ENCODE measurements at places on chromosomes 1 and 21. TPM values are rescaled to one million over a fixed set of nuclear protein-coding genes. Genes with fewer than 3 reads are reported as not detected.
A peak's percentile ranks its signal among the peaks of the same experiment; 100 is the strongest.

PLXNA2 gene
- total RNA-seq = 19.8 TPM

PCBP3 gene
- 8.5 TPM for total RNA-seq

RGL1 gene
- 37.7 TPM for total RNA-seq

SERPINC1 gene
- not detected for total RNA-seq

PTPRC gene
- total RNA-seq = 40.3 TPM

FAM177B gene
- total RNA-seq = not detected

SPRR2A gene
- not detected for total RNA-seq

PPIAL4G gene
- total RNA-seq = not detected

DNA sequence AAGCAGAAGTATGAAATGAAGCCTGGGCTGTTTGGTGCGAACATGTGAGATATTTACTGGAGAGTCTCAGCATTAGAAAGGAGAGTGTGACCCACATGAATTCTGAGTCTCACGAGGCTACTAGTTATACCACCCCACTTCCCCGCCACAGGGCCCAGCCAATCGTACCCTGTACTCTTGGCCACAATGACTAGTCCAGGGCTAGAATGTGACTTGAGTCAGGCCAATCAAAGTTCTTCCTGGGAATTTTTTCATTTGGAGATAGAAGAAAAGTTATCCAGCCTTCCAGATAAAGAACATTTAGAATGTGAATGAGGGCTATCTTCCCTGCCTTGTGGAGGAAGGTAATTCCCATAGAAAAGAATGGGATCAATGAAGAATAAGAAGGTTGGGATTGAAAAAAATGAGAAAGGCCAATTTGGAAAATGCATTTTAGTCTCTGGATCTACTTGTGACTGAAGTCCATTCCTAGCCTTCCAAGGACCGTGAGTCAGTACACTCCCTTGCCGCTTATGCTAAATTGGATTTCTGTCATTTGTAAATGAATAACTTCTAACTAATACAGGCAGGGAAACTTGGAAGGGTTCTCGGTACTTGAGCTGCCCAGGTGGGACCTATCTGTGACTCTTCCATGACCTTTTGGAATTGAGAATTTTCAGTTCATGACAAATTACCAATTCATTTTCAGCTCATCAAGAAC is 12.3 kb upstream of the RIMKLA start:
- no peak overlapping the region for H3K27ac ChIP-seq
- no peak for DNase-seq
- no peaks in the 10 kb centered on the region for H3K36me3 ChIP-seq
- H3K4me1 ChIP-seq = no peaks in the 10 kb centered on the region
- H3K27me3 ChIP-seq = no peaks in the 10 kb centered on the region

- no peaks in the 10 kb centered on the region for H3K4me1 ChIP-seq
- H3K36me3 ChIP-seq = no peaks in the 10 kb centered on the region
- no peak overlapping the region for H3K27ac ChIP-seq
- H3K4me3 ChIP-seq = no peak overlapping the region
- DNase-seq = no peak
- H3K27me3 ChIP-seq = no peaks in the 10 kb centered on the region
Measured at GRCh38 chr1:181219938-181220337, 131.4 kb downstream of the IER5 start.

DNA sequence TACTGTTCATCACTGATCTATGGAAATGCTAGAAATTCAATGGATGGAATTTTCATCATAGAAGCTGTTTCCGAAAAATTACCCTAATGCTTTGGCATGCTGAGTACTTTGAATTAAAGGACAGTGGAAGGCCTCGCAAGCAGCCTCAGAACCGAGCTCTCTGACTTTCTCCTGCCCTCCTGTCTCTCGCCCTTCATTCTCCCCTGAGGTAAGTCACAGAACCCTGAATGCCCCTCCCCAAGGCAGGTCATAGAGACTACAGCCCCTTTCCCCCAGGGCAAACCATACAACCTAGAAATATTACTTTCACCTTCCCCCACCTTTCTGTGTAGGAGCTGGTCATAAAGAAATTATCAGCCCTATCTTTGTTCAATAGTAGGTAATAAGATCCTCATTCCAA is 74.8 kb downstream of the LRIG2 start:
- peaks cover 7% of the 10 kb centered on the region for H3K4me1 ChIP-seq
- no peak overlapping the region for H3K27ac ChIP-seq
- H3K4me3 ChIP-seq = no peak overlapping the region
- DNase-seq = no peak
- no peaks in the 10 kb centered on the region for H3K36me3 ChIP-seq

- no peaks in the 10 kb centered on the region for H3K27me3 ChIP-seq
- no peaks in the 10 kb centered on the region for H3K36me3 ChIP-seq
- no peak for DNase-seq
- no peak overlapping the region for H3K27ac ChIP-seq
- H3K4me1 ChIP-seq = no peaks in the 10 kb centered on the region
Measured at GRCh38 chr1:18077657-18078215, 29.9 kb upstream of the IGSF21 start.

- peaks cover 52% of the 10 kb centered on the region for H3K36me3 ChIP-seq
- no peaks in the 10 kb centered on the region for H3K27me3 ChIP-seq
- no peak for DNase-seq
- H3K4me1 ChIP-seq = no peaks in the 10 kb centered on the region
- H3K4me3 ChIP-seq = no peak overlapping the region
Measured at GRCh38 chr21:36034211-36034913, 26.0 kb downstream of the SETD4 start.

- no peaks in the 10 kb centered on the region for H3K4me1 ChIP-seq
- H3K27ac ChIP-seq = no peak overlapping the region
- no peak for DNase-seq
Measured at GRCh38 chr1:70090875-70091274, 114.5 kb downstream of the LRRC40 start.

DNA sequence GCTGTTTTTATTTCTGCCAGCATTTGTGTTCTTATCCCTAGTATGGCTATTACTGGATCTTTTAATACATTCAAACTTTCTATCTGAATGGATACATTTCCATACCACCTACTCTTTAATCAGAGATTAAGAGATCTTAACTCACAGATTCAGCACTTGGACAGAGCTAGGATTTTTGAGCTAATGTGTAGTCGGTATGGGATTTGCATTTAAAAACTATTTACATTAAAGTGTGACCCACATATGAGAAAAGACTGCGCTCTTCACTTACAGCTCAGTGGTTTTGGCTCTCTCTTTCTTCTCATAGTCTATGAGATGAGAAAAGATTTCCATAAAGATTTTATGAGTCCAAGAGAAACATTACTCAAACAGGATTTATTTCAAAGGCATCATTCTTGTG is 16.4 kb downstream of the HMGB4 start:
- H3K4me3 ChIP-seq = no peak overlapping the region
- no peaks in the 10 kb centered on the region for H3K27me3 ChIP-seq
- H3K4me1 ChIP-seq = no peaks in the 10 kb centered on the region
- H3K36me3 ChIP-seq = no peaks in the 10 kb centered on the region
- no peak overlapping the region for H3K27ac ChIP-seq
- no peak for DNase-seq

DNA sequence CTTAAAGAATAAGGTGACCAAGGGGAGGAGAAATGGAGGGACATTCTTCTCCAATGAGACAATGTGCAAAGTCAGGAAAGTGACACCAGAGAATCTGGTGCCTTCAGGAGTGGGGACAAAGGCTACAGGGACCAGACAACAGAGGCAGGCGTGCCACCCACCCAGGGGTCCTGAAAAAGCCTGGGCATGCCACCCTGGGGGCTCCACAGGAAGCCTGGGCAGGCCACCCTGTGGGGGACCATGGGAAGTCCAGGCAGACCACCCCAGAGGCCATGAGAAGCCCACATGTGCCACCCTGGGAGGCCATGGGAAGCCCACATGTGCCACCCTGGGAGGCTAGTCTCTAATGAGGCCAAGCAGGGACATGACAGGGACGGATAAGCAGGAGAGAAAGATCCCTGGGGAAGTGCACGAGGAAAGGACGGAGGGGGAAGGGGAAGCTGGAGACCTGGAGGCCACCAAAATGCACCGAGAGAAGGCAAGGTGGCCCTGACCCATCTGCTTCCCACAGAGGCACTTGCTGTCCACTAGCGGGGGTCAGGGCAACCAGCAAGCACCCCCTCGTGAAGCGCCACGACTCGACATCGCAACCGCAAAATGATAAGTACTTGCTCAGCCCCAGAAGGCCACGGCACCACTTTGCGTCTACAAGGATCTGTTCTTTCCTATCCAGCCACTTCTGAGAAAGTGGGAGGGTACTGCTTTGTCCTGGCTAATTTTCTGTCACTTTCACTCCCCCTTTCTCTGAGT is 7.2 kb upstream of the PDE9A start:
- H3K4me1 ChIP-seq = peaks cover 14% of the 10 kb centered on the region
- H3K4me3 ChIP-seq = no peak overlapping the region
- H3K36me3 ChIP-seq = no peaks in the 10 kb centered on the region
- no peaks in the 10 kb centered on the region for H3K27me3 ChIP-seq

GRCh38 chr21:34553151-34553952 is 41.3 kb upstream of the KCNE1 start:
- no peak for DNase-seq
- H3K27ac ChIP-seq = peak overlapping the region; percentile 37
- peaks cover 9% of the 10 kb centered on the region for H3K4me1 ChIP-seq

DNA sequence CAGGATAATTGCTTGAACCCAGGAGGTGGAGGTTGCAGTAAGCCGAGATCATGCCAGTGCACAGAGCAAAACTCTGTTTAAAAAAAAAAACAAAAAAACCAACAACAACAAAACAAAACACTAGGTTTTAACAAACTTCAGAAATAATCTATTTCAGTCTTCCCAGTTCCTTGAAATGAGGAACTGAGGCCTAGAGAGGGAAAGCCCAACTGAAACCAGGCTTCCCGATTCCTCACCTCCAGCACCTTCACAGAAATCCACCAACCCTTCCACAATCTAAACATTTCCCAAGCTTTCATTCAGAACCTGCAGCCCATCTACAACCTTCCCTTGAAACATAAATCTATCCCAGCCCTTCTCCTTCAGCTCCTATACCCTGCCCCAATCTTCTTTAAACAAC is 612 bp upstream of the CD52 start:
- no peak overlapping the region for H3K4me3 ChIP-seq
- no peaks in the 10 kb centered on the region for H3K36me3 ChIP-seq
- peaks cover 22% of the 10 kb centered on the region for H3K4me1 ChIP-seq
- no peak for DNase-seq
- H3K27me3 ChIP-seq = no peaks in the 10 kb centered on the region
- no peak overlapping the region for H3K27ac ChIP-seq
